Activated naive CD4-positive, alpha-beta T cell treated with anti-CD3 and anti-CD28 coated beads, Interleukin-2, amount 10 ng/mL, durations not matched to agents 7 days and 5 days (primary cell): ENCODE measurements at places on chromosomes 13 and 19.

GRCh38 chr13:57546942-57547341, 84.6 kb upstream of the PCDH17 start:
- no peak for DNase-seq

DNA sequence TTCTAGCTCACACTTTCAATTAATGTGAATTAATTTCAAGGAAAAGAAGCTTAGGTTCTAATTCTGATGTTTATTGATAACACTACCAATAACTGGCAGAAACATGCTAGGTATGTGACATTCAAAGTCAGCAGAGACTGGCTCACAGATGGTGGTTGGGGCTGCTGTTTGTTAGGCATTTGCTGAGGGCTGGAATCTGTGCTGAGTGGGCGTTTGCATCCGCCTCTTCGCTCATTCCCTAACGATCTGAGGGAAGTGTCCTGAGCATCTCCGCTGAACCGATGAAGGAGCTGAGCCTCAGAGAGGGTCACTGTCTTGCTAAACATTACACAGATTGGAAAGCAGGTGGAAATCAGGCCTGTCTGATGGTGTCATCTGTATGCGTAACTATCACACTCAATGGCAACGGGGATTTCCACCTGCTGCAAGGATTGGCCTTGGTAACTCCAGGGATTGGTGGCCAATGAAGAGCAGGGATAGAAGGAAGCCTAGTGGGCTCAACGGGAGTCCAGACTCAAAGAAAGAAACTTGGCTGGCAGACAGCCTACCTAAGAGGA, 338.9 kb downstream of the TEX29 start:
- DNase-seq = no peak

- no peak for DNase-seq
These were observed 243.5 kb upstream of the SGCG start for GRCh38 chr13:22937241-22937640.

DNA sequence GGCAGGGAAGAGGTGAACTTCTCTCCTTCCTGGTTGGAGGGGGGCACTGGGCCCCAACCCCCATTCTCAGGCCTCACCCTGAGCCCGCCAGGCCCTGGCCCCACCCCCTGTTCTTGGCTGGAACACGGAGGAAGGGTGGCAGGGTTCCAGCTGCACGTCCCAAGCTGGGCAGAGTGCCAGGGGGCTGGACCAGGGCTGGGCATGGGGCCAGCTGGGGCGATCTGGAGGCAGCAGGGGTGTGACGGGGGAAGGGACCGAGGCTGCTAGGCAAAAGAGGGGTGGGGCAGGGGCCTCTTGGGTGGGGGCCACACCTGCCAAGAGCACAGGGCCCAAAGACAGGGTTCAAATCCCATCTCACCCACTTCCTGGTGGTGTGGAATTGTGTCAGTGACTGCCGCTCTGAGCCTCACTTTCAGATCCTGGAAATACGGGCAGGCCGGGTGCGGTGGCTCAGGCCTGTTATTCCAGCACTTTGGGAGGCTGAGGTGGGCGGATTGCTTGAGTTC, 2.2 kb downstream of the HIF3A start:
- no peak for DNase-seq

DNA sequence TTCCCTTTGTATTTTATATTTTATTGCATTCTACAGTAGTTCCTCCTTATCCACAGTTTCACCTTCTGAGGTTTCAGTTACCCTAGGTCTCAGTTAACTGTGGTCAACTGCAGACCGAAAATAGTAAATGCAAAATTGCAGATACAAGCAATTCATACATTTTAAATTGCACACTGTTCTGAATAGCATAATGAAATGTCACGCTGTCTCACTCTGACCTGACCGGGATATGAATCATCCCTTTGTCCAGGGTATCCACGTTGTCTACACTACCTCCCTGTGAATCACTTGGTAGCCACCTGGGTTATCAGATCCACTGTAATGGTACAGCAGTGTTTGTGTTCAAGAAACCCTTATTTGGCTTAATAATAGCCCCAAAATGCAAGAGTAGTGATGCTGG, 325.0 kb downstream of the DNAJC15 start:
- DNase-seq = no peak

DNA sequence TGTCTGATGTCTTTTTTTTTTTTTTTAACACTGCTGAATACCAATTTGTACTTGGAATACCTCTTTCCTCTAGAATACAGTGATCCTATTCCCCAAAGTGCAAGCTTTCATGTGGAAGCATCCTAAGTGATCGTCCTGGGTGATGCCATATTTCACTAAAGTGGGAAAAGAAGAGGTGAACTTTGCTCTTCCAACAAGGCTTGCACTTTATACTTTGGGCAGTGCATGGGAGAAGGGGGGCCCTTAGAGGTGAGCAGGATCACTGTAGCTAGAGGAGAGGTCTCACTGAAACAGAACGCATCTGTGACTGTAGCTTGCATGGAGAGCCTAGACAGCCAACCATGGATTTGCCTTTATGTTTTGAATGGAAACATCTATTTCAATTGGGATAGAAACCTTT, 173.8 kb downstream of the STK24 start:
- DNase-seq = no peak

DNA sequence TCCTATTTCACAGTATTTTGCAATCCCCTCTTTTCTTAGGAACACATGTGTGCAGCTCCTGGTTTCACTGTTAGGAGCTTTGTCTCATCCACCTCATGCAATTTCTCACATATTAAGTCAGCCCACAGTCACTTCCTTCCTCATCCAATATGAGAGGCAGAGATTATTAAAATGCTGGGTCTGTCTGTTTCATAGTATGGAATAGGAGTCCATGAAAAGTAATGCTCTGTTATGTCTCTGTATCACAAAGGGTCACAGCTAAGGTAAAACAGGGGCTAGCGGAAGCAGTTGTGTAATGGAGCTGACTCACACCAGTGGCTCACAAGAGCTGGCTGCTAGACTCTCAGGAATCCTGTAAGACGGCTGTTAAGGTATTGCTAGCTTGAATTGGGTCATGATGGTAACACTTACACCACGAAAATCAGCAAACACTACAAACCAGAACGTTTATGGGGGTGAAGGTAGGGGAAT, 216.5 kb downstream of the EFNB2 start:
- no peak for DNase-seq

GRCh38 chr13:95003019-95003813, 290.9 kb upstream of the SOX21 start:
- no peak for DNase-seq

DNA sequence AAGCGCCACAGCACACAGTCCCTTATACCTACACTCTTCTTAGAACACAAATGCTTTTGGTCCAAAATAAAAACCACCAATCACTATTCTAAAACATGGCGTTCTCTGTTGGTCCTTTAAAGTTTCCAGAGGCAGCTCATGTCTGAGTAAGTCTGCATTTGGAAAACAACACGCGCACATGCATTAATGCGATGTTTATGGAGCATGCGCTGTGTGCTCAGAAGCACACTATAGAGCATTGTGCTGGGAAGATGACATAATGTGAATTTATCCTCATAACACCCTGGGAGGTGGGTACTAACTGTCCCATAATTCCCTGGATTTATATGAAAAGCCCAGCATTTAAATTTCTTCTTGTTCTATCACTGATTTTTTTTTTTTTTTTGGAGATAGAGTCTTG, 10.7 kb downstream of the ZNF682 start:
- DNase-seq = no peak

- DNase-seq = no peak
These were observed 13.3 kb downstream of the KCTD15 start for GRCh38 chr19:33809960-33810359.

GRCh38 chr13:26619358-26619757, 61.9 kb downstream of the WASF3 start:
- DNase-seq = no peak

DNA sequence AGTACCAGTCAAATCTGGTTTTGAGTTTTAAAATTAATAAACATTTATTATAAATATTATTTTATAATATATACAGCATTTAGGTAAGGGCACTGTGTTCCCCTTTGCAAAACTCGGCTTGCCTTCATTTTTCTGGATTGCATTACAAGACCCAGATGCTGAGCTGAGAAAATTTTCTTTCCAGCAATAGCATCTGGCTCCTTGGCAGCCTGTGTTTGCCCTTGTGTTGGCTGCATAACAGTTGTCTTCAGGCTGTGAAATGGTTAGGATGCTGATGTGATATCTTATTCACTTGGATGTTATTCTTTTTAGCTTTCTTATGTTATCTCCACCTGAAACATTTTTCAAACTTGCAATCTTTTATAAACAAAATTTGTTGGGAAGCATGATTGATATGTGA, 784.4 kb downstream of the DACH1 start:
- DNase-seq = no peak

DNA sequence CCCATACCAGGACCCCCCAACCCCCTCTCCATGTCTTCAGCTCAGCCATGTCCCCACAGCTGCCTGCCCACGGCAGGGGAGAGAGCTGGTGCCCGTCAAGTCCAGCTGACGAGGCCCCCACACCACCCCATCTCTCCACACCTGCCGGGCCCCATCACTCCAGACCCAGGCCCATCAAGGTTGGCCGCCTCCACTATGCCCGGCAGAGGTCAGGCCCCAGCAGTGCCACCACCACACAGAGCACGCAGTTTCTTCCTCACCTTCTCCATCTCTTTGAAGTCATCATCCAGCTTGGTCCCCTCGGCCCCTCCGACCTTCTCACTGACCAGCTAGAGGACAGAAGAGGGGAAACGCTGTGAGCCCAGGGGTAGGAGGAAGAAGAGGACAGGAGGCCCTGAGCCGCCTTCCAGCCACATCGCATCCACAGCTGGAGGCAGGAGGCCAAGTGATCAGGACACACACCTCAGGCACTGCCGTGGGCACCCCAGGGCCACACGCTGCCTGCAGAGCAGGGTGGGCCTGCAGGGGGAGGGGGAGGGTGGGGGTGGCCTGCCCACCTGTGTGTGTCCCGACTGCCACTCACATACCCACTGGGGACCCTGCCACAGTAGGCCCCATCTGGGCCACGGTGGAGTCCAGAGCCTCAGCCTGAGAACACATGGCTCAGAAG, 23.4 kb downstream of the MPND start:
- no peak for DNase-seq

- DNase-seq = no peak
These were observed 964 bp downstream of the SPINT2 start for GRCh38 chr19:38265213-38265861.

GRCh38 chr13:74210693-74211393, 76.6 kb upstream of the KLF12 start:
- no peak for DNase-seq

- DNase-seq = no peak
These were observed 53.7 kb downstream of the COMP start for GRCh38 chr19:18737337-18737953.

DNA sequence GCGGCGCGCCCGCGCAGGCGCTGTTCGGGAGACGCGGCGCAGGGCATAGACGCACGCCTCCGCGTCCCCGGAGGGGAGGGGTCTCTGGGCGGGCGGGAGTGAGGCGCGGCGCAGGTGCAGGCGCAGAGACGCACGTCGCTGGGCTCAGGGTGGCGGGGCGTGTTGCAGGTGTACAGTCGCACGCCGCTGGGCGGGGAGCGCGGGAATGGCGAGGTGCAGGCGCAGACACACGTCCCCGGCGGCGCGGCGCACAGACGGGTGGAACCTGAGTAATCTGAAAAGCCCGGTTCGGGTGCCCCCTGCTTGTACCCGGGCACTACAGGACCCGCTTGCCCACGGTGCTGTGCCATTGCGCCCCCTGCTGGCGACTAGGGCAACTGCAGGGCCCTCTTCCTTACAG, 44.7 kb downstream of the PLPP2 start:
- no peak for DNase-seq

DNA sequence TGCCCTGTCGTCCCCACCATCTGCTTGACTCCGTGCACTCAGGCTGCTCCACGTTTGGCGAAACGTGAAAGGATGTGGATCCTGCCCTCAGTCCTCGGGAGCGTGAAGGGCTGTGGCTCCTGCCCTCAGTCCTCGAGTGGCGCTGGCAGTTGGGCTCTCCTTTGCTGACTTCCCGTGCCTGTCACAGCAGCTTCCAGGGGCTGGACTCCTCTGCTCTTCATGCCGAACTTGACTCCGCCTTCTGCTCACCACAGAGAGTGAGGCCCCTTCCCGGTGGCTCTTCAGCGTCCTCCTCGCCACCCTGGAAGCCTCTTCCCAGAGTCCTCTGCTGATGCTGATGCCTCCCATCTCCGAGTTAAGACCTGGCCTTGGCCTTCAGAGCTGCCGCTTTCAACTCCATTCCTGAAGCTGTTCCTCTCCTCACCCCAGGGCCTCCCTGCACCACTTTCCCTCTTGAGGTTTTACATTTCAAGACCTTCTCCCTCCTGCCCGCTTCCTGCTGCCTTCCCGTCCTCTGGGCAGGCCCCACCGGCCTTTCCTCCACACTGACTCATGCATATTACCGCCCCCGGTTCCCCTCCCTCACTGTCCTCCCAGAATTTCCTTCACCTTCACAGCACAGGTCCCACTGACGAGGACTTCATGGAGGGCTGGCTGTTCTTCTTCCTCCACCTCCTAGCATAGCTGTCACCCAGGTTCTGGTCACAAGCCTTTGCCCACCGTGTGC, 111.7 kb downstream of the SHISA2 start:
- no peak for DNase-seq

GRCh38 chr13:60690604-60691003, 293.6 kb downstream of the TDRD3 start:
- DNase-seq = no peak

DNA sequence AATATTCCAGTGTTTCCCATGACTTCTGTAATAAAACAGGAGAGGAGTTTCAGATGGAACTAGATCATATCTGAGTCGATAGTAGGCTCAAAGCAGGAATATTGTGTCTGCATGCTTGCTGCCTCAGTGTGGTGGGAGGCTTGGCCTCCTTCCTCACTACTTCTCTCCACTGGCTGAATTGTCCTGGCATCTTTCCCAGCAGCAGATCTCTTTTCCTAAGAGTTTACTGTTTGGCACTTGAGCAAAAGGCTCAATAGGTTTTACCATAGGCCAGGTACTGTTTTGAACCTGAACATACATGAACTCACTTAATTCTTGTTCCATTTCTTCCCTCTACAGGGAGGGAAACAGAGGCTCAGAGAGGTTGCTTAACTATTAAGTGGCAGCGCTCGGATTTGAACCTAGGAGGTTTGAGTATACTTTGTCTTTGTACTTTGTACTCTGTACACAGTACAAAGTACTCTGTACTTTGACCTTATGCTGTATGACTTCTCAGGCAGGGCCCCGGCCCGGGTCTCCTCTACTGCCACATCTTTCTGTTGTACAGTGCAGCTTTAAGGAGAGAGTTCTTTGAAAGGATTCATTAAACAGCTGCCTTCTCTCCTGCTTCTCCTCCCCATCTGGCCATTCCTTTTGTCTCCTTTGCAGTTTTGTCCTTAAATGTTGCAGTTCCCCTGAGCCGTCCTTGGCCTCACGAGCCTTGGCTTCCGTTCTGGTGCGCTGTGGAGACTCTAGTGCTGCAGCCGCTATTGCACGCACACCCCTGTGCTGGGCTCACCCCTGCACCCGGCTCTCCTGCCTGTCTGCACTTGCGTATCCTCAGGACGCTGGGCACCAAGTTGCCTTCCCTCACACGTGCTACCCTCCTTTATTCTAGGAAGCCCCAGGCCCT, 8.1 kb downstream of the B3GLCT start:
- no peak for DNase-seq
